Testis (tissue), 5 donors: ENCODE measurements at places on chromosomes 2 and 18. TPM values are rescaled to one million over a fixed set of nuclear protein-coding genes. Genes with fewer than 3 reads are reported as not detected.

GRCh38 chr2:230680463-230681170 is 32.0 kb upstream of the CAB39 start:
- H3K4me3 ChIP-seq, result no peak overlapping the region
- H3K27me3 ChIP-seq, result no peaks in the 10 kb centered on the region
- H3K36me3 ChIP-seq, result no peaks in the 10 kb centered on the region

EMILIN2 gene
- total RNA-seq, result 26.4 TPM

DNA sequence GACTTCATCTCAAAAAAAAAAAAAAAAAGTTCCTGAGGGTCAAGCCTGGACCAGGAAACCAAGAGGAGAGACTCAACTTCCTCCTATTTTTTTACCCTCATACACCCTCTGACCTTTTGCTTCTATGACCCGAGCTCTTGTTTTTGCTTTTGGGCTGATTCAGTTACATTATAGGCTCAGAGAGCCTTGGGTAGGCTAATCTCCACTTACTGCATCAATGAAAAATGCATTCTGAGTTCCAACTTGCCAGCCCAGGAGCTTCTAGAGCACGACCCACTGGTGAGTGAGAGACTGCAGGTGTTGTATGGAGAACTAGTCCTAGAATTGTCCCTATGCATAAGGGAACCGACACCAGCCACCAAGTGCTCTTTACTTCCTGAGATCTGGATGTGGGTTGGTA is 91.1 kb downstream of the CABLES1 start:
- no peak for DNase-seq
- peaks cover 4% of the 10 kb centered on the region for H3K4me1 ChIP-seq
- H3K27ac ChIP-seq, result no peak overlapping the region
- H3K36me3 ChIP-seq, result no peaks in the 10 kb centered on the region
- no peak overlapping the region for H3K4me3 ChIP-seq
- H3K27me3 ChIP-seq, result no peaks in the 10 kb centered on the region

CD8B2 gene
- 0.25 TPM for total RNA-seq

DNA sequence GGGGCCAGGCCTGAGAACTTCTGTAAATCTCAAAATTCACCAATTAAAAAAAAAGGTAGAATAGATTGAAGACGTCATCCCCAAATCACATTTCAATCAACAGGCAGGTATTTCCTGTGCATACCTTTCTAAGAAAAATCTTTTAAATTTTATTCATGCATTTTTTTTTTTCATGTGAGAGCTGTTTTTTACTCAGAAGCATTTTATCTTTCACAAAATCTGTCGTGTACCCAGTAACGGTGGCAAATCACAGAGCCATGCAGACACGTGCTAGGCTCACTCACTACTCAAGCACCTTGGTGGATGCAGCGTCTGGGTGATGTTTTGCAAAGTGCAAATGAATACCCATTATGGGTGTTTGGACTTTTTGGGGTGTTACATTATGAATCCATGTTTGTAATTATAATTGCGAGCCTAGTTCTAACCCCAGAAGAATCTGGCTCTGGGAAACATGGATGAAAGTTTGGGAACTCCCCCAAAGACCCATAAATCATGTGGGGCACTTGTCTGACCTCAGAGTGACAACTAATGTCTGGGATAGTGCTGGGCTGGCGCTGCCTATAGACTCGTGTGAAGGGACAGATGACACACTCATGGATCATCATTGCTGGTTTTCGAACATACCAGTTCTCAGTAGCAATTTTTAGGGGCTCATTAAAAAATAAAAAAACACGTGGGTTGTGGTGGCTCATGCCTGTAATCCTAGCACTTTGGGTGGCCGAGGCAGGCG is 335.2 kb downstream of the LPIN1 start:
- no peak overlapping the region for H3K4me3 ChIP-seq
- no peaks in the 10 kb centered on the region for H3K36me3 ChIP-seq
- no peak for DNase-seq
- H3K4me1 ChIP-seq, result peaks cover 6% of the 10 kb centered on the region
- H3K27ac ChIP-seq, result no peak overlapping the region

POMC gene
- 55.7 TPM for total RNA-seq

GAREM1 gene
- 16.2 TPM for total RNA-seq

DNA sequence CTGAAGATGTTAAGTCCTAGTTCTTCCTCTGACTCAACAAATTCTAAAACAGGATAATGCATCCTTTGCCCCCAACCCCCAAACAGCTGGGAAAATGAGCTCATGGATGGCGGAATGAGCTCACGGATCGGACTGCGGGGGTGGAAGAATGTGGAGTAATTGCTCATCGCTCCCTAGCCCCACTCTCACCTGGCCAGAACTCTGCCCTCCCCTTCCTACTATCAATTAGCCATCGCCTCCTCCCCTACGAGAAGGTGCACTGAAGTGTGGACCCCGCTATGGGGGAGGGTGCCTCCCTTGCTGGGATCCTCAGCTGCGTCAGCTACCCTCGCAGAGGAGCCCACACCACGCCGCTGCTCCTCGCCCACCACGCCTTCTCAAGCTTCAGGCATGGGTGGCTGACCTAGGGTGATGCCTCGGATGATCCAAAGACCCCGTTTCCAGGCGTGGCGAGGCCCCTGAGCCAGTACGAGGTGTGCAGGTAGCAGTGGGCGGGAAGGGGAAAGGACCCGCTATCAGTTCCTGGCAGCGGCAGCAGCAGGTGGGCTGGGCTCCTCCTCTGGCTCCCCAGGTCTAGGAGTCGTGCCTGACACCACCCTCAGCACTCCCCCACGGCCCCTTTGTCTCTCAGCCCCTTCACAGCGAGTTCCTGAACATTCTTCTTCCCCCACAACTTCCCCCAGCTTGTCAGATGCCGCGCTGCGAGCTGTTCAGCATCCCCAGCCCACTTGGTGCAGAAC is 82.1 kb upstream of the POMC start:
- no peak for DNase-seq
- H3K36me3 ChIP-seq, result no peaks in the 10 kb centered on the region
- H3K4me1 ChIP-seq, result peaks cover 27% of the 10 kb centered on the region
- H3K27ac ChIP-seq, result no peak overlapping the region
- peak overlapping the region; percentile 63 for H3K4me3 ChIP-seq

DNA sequence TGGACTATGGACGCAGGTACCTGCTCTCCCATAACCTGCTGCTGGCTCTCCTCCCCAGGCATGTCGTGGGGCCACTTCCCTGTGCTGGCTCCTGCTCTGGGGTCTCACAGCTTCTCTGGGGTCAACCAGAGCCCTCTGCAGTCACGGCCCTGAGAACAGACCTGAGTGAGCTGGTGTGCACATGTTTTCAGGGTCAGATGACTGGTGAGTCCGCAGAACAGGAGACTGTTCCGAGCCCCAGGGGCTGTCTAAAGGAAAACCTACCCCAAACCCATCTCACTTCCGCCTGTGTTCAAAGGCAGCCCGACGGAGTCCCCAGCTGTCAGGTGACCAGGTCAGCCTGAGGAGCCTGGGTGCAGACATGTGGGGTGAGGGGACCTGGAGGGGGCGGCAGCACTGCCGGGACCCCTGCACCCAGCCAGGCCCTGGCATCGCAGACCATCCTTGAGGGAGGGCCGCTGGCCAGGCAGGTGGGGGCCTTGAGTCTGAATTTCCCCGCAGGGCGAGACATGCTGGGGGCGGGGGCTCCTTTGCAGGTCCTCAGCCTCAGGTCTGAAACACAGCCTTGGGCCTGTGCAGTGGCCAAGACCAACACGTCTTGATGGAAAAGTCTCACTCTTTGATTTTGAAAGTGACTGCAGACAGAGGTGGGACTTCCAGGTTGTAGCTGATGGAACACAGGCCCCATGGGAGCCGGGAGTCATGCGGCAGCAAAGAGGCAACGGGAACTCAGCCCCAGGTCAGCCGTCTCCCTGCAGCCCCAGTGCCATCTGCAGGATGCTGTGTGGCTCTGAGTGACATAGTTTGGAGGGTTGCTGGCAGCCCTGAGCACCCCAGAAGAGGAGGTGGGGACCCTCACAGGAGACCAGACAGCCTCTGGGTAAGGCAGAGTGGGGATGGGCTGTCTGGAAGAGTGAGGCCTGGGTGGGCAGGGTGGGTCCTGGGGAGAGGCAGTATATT is 65.3 kb downstream of the TWIST2 start:
- no peak for DNase-seq
- H3K4me1 ChIP-seq, result peaks cover 3% of the 10 kb centered on the region
- no peak overlapping the region for H3K4me3 ChIP-seq
- no peaks in the 10 kb centered on the region for H3K27me3 ChIP-seq
- no peaks in the 10 kb centered on the region for H3K36me3 ChIP-seq

DNA sequence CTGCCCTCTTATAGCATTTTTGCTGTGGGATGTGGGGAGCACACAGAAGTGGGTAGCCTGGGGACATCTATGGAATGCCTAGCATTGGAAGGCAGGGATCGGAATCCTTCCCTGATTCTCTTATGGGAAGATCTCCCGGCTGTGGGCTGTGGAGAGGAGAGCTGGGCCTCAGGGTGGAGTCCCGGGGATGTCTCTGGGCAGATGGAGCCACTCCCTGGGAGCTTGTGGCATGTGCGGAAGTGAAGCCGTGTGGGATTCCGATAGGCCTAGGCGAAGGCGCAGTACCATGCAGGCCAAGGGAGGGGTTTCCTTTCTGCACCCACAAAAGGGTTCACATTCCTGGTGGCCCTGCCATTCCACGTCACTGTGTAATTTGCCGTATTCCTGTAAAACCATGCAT is 87.9 kb downstream of the GLI2 start:
- no peaks in the 10 kb centered on the region for H3K27me3 ChIP-seq
- peaks cover 53% of the 10 kb centered on the region for H3K4me1 ChIP-seq
- DNase-seq, result no peak
- H3K4me3 ChIP-seq, result no peak overlapping the region
- H3K27ac ChIP-seq, result no peak overlapping the region

GRCh38 chr2:172998547-172999272 is 76.9 kb upstream of the MAP3K20 start:
- H3K27me3 ChIP-seq, result no peaks in the 10 kb centered on the region
- H3K4me3 ChIP-seq, result no peak overlapping the region
- no peaks in the 10 kb centered on the region for H3K36me3 ChIP-seq
- H3K4me1 ChIP-seq, result peaks cover 30% of the 10 kb centered on the region
- H3K27ac ChIP-seq, result no peak overlapping the region

SUMO1 gene
- 61.4 TPM for total RNA-seq

- peak within 1 kb of the TSS; percentile 73 for H3K27ac ChIP-seq
- peak within 1 kb of the TSS; percentile 83 for H3K4me3 ChIP-seq
- DNase-seq, result no peak
Measured at GRCh38 chr2:199457147-199458008, at the start of gene SATB2. TSS of gene SATB2 (minus strand) at chr2:199457939. CDS start at chr2:199456037, 1,902 bp downstream.

DNA sequence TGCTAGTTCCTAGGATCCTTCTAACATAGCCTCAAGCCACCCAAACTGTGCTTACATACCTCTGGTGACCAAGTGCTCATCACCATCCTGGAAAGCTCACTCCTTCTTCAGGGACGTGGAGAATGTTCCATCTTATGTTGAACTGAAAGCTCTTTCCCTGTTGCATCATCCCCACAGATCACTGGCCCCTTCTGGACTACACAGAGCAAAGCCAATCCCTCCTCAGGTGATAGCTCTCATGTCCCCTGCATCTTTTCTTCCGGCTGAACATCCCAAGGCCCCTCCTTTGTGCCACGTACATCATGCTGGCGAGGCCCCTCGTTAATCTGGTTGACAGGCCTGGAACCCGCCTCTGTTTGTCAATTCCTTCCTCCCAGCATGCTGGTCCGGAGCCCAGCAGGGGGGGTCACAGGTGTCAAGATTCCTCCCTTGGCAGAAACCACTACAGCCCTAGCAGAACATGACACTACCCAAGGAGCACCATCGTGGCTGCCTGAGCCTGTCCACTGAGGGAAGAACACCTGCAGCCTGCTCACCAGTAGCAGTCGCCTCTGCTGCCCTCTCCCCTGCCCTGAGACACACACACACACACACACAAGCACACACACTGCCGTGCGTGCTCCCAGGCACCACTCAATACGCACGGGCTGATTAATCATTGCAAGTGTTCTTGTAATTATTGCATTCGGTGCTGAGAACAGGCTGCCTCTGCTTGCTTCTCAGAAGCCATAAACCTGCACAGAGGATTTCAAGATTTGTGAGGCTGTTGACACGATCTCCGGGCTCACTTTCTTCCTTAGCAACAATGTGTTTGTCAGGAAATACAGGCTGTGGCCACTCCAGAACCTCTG is 6.3 kb upstream of the KCNK3 start:
- H3K4me3 ChIP-seq, result no peak overlapping the region
- DNase-seq, result no peak
- H3K4me1 ChIP-seq, result no peaks in the 10 kb centered on the region
- H3K27ac ChIP-seq, result no peak overlapping the region
- no peaks in the 10 kb centered on the region for H3K36me3 ChIP-seq
- H3K27me3 ChIP-seq, result no peaks in the 10 kb centered on the region

- DNase-seq, result no peak
- H3K36me3 ChIP-seq, result no peaks in the 10 kb centered on the region
- no peak overlapping the region for H3K27ac ChIP-seq
- peaks cover 14% of the 10 kb centered on the region for H3K4me1 ChIP-seq
- H3K27me3 ChIP-seq, result no peaks in the 10 kb centered on the region
Measured at GRCh38 chr2:38496927-38497669, 105.6 kb downstream of the HNRNPLL start.

DYNC1I2 gene
- 104 TPM for total RNA-seq

- H3K36me3 ChIP-seq, result no peaks in the 10 kb centered on the region
- H3K27ac ChIP-seq, result no peak overlapping the region
- no peak overlapping the region for H3K4me3 ChIP-seq
- H3K4me1 ChIP-seq, result peaks cover 37% of the 10 kb centered on the region
Measured at GRCh38 chr2:189570570-189571031, 10.0 kb downstream of the SLC40A1 start.

LOXHD1 gene
- 11.3 TPM for total RNA-seq

EN1 gene
- 0.71 TPM for total RNA-seq

ZC3H8 gene
- 21.7 TPM for total RNA-seq

DNA sequence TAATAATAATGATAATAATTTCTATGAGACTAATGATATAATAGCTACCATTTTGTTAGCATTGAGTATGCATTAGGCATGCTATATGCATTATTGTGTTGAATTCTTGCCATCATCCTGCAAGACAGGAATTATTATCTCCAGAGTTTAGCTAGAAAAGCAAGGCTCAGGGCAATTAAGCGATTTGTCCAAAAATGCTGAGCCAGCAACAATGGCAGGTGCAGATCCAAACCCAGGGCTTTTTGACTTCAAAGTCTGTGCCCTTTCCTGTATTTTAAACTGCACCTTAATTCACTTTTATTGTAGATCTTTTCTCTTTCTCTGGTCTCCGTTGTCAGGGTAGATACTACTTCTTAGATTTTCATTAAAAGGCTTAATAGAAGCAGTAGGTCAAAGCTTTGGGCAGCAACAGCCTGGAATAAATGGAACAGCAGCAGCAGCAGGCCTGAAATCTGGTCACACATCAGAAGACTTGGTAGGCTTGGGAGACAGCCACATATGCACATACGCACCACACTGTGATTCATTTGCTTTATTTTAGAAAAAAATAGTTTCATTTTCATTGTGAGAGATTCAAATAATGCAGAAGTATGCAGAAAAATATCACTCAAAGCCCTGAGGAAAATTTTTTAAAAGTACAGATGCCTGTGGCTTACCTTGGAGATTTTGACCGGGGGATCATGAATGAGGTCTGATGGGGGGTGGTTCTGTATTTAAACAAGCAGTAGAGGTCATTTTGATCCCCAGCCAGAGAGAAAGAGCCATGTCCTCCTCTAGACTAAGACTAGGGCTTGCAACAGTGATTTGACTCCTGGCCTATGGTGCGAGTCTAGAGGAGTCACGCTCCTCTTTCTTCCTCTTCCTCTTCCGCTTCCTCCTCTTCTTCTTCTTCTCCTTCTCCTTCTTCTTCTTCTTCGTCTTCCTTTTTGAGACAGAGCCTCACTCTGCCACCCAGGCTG is 455.7 kb downstream of the TSN start:
- H3K36me3 ChIP-seq, result no peaks in the 10 kb centered on the region
- no peak for DNase-seq
- no peak overlapping the region for H3K27ac ChIP-seq
- peaks cover under 1% of the 10 kb centered on the region for H3K4me1 ChIP-seq
- no peaks in the 10 kb centered on the region for H3K27me3 ChIP-seq
- H3K4me3 ChIP-seq, result no peak overlapping the region

ARHGEF4 gene
- 37.4 TPM for total RNA-seq
